ENCODE measurements at places on chromosomes 11 and 22.

- no peak for DNase-seq
Observed at GRCh38 chr11:102402548-102402947, 50.0 kb downstream of the TMEM123 start.

DNA sequence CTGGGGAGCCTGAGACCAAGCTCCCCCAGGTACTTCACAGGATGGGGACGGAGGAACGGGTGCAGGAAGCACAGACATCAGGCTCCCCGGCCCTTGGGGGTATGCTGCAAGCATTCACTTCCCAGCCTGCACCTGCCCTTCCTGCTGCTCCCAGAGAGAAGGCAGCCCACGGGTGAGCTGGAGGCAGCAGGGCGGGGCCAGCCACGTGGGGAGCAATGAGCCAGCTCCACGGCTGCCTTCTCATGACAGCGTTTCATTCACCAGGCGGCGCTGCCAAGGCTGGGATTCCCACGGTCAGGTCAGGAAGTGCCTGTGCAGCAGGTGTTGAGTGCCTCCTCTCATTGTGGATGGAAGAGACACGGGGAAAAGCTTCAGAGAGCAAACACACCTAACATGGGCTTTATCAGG, 14.5 kb upstream of the PHLDA2 start:
- DNase-seq: no peak

GRCh38 chr22:47270463-47271135, 508.1 kb downstream of the TBC1D22A start:
- DNase-seq: no peak

DNA sequence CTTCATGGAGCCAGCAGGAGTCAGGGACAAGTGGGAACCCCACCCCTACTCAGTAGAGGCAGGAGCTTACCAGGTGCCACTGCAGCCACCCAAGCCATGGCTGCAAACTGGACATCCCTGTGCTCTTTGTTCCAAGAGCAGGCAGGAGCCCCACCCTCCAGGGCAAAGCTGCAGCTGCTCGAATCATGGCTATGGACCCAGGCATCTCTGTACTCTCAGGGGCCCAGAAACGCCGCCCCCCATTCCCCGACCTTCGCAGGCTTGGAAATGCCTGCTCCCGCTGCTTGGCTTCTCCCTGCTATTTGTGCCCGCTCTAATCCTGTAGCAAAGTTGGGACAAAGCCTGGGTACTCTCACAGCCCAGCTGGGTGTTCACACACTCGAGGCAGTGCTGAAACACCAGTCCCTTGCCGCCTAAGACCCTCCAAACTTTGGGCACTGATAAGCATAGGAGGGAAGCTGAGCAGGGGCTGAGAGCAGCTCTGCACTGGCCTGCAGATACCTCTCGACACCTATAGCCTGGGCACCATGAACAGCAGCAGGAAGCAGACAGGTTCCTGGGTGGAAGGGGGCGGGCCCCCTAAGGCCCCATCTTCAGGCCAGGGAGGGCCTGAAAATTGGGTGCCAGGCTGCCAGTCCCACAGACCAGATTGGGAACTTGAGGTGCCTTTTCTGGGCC, 402.4 kb downstream of the LRRC4C start:
- no peak for DNase-seq

DNA sequence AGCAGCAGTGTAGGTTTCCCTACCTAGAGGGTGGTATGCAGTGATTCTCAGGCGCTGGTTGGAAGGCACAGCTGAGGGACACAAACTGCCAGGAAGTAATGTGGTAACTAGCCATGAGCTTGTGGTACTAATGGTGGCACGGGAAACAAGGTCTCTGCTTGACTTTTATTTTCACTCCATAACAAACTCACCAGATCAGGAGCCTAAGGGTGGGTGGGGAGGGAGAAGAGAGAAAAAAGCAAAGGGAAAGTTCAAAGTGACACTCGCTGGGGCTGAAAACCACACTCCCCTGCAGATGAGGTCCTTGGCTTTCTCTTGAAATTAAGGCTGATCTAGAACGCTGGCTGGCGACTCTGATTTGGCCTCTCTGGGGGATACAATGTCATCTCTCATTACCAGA, 22.0 kb downstream of the TRAF6 start:
- no peak for DNase-seq

- DNase-seq: no peak
Observed at GRCh38 chr11:125720781-125721180, 25.3 kb upstream of the PATE1 start.

GRCh38 chr11:90135016-90135415, 553 bp downstream of the NAALAD2 start:
- DNase-seq: no peak
